HEK293T (cell line): ENCODE measurements at places on chromosomes 7 and 10.

DNA sequence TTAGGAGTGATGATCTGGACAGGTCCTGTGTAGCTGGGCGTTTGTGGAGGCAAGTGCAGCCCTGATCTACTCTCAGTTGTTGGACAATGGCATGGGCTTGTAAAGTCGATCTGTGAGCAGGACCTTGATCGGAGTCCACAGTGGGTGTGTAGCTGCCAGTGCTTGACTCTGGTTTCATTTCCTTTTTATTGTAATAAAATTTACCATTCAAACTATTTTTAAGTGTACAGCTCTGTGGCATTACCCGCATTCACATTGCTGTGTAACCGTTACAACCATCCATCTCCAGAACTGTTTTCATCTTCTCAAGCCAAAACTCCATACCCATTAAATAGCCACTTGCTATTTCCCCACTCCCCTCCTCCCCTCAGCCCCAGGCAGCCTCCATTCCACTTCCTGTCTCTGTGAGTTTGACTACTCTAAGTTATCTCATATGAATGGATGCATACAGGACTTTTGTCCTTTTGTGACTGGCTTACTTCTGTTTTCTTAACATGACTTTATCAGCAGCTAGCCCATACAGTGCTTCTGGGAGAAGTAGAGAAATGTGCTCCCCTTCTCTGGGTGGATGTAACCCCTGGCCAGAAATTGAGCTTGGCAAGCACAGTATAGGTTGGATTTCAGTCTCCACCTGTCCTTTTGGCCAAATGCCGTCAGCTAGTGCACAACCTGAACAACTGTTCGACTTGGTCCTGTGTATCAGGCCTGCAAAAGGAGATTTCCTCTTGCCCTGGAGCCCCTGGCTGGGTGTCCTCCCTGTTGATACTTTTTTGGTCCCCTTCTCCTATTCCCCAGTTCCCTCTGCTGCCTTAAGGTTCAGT, 180.0 kb downstream of the LRMDA start:
- DNase-seq = no peak

- no peak for DNase-seq
These were observed 580.1 kb upstream of the AUTS2 start for GRCh38 chr7:69018200-69018599.

DNA sequence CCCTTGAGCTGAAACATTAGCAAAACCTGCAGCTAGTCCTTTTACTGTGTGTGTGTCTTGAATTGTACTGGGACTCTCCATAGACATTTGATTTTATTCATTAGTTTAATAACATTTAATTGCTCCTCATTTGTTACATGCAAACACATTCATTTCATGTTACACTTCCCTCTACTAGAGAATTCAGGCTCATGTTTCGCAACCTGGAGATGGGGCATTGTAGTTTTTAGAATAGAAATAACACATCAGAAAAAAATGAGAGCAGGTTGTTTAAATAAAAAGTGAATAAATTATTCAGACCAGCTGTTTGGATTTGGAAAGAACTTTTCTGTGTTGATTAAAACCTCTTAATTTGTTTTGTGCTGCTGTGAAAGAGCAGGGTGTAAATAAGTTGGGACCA, 243.9 kb downstream of the ETV1 start:
- DNase-seq = no peak

GRCh38 chr7:112271162-112271561, 64.7 kb downstream of the ZNF277 start:
- no peak for DNase-seq

DNA sequence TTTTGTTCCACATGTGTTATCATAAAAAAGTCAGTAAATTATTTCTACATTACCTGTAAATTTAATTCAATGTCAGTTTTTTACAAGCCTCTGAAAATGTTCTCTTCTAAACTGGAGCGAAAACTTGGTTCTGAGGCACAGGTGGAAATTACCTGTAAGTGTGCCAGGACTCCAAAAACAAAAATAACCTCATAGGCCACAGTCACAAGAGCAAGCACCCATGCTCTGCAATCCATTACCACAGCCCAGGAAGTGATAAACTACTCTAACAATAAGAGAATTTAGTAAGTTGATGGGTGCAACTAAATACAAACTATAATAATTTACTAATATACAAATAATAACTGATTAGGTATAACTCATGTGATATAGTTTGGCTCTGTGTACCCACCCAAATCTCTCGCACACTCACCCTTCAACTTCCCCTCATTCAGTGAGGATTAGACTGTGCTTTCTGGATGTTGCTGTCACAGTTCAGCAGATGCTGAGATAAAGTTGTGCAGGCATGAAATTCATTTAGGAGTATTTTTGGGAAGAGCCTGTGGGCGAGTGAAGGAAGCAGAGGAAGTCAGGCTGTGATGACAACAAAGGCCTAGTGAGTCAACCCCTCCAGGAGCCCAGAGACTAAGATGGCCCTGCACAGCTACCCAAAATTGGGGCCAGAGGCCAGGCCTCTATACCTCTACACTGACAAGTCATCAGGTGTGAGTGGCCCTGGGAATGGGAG, 16.3 kb upstream of the GIMAP6 start:
- DNase-seq = no peak

DNA sequence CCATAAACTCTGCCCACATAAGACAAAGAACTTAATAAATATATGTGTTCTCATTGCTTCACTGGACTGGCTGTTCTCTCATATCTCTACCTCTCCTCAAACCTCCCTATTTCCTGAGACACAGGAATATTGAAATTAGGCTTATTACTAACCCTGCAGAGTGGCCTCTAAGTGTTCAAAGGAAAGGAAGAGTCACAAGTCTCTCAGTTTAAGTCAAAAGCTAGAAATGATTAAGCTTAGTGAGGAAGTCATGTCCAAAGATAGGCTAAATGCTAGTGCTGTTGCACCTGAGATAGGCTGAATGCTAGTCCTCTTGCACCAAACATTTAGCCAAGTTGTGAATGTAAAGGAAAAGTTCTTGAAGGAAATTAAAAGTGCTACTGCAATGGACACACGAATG, 41.1 kb downstream of the GNAI1 start:
- no peak for DNase-seq

GRCh38 chr7:70596598-70596913, 535.4 kb upstream of the GALNT17 start:
- DNase-seq = no peak

DNA sequence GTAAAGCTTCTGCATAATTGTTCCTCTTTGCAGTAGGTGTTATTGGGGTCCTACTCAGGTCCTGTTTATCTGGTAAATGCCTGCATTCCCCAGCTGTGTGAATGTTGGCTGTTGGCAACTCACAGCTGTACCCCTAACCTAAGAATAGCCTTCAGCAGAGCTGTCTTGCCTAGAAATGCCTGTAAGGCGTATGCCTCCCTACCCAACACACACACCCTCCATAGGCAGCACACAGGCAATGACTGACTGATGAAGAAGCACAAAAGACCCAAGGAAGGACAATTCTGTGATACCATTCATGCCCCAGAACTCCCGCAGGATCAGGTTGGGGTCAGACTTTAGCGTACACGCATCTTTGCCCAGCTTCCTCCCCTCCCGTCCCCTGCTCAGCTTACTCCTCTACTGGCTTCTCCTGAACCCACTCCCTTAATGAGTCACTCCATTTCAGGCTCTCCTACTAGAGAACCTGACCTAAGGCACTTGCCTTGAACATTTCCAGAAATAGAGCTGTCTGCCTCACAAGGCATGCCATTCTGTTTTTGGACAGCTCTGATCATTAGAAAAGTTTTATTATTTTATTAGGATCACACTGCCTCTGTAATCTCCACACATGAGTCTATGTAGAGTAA, 99.2 kb upstream of the PIK3CG start:
- no peak for DNase-seq

DNA sequence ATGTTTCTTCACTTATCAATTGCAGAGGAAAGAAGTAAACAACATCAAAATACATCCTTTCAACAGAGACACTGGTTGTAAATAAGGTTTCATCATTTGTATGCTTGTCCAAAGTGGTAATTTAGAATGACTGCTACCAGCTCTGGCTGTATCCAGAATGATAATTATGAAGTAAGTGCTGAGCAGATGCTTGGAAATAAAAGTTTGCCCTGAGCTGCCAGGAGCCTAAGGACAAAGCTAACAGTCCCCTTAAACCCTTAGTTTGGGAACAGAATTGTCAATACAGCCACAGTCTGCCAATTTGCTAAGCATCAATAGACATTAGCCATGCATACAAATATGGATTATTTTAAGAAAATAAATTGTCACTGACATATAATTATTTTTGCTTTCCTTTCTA, 147.0 kb upstream of the SLC13A1 start:
- no peak for DNase-seq

DNA sequence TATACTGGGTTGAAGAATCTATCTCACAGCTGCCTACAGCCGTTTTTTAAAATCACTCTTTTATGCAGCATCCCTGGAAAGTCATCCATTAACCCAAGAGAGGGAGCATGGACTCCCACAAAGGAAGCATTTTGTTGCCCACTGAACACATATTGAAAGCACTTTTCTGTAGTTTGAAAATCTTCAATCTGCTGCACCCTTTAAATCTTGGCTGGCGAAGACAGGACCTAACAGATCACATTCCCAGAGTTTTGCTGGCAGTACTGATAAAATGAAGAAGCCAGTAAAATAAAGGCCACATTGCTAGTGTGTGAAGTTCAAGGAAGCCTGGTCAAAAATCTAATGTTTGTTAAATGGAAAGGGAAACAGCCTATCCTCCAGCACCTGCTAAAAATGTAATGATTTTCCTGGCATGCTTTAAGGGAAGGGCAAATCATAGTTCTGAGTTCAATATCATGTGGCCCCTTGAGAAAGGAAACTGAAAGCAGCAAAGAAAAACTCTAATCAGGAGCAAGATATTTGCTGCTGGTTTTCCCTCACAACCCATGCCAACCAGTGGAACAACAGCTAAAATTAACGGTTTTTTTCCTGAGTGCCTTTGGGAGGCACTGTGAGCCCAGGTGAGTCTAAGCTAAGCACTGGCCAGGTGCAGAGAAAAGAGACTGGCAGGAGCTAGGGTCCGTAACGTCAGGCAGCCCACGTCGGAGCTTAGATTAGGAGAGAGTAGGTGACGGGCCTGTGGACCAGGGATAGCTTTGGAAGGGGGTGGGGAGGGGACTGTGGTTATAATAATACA, 97.9 kb upstream of the PALS2 start:
- no peak for DNase-seq

DNA sequence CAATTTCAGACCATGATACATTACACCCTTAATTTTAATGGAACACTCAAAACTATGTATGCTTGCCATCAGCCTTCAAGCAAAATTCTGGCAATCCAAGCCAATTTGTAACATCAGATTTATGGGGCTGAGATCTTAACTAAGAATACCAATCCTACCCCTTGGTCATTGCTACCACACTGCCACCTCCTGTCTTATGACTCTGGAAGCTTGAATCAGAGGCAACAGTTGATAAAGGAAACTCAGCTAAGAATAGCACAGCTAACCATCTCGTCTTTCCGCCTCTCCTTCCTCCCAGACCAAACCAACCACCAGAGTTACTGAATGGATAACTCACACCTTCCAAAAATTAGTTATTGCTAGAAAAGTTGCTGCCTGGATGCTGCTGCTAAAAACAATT, 7.4 kb downstream of the IGF2BP3 start:
- peak; percentile 14 for DNase-seq

GRCh38 chr10:111875725-111876124, 307.8 kb downstream of the GPAM start:
- DNase-seq = no peak

- no peak for DNase-seq
These were observed 90.8 kb downstream of the ARMH3 start for GRCh38 chr10:101965075-101965765.

DNA sequence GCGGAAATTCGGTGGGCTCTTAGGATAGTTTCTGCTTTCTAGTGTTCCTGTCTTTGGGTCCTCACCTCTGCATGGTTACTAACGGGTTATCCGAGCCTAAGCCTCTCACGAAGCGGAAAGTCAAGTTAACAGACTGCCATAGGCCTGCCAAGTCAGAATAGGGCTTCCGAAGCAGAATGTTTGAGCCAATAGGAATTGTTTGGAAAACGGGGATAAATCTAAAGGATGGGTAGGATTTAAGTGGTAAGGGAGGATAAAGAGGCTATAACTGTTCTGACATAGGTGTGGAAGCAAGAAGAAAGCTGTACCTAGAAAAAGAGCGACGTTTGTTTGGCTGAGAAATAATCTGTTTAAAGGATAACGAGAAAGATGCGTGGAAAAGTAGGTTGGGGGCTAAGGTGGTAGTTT, 851 bp downstream of the TMEM254 start:
- no peak for DNase-seq

DNA sequence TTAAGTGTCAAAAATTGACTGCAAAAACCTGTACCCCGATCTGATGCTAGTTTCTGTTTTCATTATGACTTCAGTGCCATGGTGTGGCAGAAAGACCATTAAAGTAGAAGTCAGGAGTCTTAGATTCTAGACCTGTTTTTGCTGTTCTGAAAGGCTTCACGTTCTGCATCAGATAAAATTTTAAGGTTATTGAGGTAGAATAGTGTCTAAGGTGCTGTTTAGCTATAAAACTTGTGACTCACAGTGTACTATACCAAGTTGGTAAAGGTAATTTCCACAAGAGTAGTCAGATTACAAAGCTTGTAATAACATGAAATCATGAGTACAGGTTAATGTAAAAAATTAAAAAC, 38.6 kb downstream of the ZNRF2 start:
- no peak for DNase-seq

DNA sequence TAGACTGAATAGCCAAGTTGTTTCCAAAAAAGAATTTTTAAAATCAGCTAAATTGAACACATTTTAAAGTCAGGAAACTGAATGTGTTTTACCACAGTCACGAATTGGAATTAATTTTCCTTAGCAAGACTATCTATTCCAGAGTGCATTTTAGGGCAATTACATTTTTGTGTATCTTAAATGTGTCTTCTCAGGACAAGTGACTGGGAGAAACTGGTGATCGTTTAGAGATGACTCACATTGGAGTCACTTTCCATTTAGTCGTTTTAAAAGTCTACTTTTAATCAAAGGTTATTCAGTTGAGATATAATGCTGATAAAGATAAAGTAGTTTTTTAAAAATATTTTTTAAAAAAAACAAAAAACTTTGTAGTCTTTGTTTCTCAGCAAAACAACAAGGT, 191.7 kb upstream of the SLC26A5 start:
- no peak for DNase-seq

- DNase-seq = no peak
These were observed 156.7 kb downstream of the RAPGEF5 start for GRCh38 chr7:22200238-22200637.

DNA sequence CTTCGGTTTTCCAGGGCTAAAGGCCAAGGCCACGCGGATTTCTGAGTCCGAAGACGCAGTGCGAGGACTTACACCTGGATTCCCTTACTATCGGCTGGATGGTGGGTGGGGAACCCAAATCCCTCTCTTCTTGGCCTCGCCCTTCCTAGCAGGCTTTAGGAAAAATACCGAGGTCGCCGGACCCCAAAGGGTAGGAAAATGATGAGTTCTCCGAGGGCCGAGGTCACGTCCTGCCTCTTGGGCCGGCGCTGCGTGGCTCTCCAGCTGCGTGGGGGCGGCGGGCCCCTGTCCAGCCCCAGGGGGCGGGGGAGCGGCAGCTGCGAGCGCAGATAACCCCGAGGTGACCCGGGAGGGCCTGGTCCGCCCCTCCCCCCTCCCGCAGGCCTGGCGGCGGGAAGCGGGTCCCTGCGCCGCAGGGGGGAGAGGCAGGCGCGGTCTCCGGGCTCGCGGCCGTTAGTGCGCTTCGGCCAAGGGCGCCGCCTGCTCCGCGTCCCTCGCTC, 805 bp upstream of the HMX3 start:
- peak; percentile 64 for DNase-seq
